ENCODE measurements at places on chromosomes 3 and 15. TPM values are rescaled to one million over a fixed set of nuclear protein-coding genes. Genes with fewer than 3 reads are reported as not detected.

The DLEC1 gene
- total RNA-seq: 0.20 TPM

The BFSP2 gene
- total RNA-seq: 1.1 TPM

DNA sequence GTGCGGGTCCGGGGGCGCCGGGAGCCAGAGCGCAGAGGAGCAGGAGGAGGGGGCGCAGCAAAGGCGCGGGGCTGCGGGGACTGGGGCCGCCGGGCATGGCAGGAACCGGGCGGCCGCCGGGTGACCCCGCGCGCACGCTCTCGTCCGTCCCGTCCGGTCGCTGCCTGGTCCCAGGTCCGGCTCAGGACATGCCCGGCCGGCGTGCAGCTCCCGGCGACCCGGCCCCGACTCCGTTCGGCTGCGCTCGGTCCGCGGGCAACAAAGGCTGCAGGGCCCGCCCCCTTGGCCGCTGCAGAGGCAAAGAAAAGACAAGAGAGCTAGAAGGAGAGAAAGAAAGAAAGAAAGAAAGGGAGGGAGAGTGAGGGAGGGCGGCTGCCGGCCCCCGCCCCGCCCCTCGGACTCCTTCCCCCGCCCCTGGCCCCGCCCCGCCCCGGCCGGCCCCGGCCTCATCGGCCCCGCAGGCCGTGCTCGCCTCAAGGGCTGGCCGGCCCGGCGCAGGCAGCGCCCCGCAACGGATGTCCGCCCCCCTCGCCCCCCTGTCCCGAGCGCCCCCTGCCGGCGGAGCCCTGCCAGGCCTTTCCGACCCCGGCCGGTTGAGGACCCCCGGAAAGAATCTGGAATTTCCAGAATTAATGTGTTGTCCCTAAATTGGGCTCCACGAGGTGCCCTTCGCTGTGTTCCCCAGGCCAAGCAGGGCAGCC lies at the start of gene ADAMTS7:
TSS of gene ADAMTS7 (minus strand) at position 341 of the 701 bp plus-strand sequence. CDS start at position 97, 244 bp downstream.
- peak within 1 kb of the TSS; percentile 66 for H3K4me3 ChIP-seq
- DNase-seq: peak; percentile 55
- H3K36me3 ChIP-seq: peaks cover 3% of the 10 kb centered on the region
- H3K27me3 ChIP-seq: peaks cover 39% of the 10 kb centered on the region

DNA sequence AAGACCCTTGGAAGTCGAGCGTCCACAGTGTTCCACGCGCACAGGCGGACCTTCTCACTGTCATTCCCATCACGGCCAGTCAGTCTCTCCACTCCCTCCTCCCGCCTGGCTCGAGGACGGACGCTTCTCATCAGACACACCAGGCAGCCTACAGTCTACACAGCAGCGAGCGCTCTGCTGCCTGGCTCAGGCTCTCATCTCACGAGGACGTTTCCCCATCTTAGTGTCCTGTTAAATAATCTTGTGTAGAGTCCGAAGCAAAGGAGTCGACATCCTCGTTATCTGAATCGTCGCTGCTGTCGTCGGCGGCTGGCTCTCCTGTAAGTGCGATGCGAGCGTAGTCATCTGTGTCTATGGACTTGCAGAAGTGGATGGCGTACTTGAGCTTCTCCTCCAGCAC lies 12.4 kb upstream of the OCA2 start:
- no peak overlapping the region for H3K27ac ChIP-seq
- peaks cover 3% of the 10 kb centered on the region for H3K4me1 ChIP-seq
- no peak for DNase-seq

DNA sequence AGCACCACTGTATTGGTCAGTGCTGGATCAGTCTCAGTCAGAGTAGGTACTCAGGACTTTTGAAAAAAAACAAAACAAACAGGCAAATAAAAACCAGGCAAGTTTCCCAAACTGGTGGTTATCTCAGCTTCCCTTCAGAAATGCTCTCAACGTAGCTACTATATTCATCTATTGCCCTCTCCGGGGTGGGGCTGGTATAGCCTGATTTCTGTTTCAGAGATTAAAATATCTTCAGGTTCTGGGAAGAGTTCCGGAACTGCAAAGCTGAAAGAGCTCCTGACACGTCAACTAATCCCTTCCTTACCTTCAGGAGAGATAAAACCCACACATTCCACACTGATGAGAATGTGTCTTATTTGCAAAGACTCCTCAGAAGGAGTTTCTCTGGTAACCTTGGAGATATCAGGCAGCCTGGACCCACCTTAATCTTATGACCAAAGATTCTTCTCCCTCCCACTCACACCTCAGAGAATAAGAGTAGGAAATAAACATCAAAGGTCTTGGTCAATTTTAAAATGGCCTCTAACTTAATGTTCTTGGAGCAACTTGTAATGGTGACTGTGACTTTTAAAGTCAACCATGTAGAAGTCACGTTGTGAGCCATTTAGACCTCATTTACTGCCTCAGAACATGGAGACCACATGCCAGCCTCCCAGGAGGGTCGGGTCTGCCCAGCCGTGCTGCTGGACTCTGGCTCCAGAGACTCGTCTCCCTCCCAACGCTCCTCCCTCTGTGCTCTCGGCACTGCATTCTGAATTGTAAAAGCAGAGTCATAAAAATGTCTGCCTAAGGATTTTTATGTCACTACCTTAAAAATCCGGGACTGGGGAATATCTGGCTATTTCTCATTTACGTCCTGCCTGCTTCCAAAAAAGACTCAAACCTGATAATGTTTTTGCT lies 53.8 kb downstream of the CDCP1 start:
- H3K27ac ChIP-seq: no peak overlapping the region
- DNase-seq: no peak
- H3K27me3 ChIP-seq: peaks cover 20% of the 10 kb centered on the region
- no peak overlapping the region for H3K4me3 ChIP-seq
- no peaks in the 10 kb centered on the region for H3K36me3 ChIP-seq
